Activated naive CD4-positive, alpha-beta T cell (primary cell): ENCODE measurements at places on chromosomes 16 and 17.

GRCh38 chr17:39755554-39756379, 18.0 kb downstream of the GRB7 start:
- peak; percentile 43 for DNase-seq

GRCh38 chr16:18041864-18042834, 294.4 kb downstream of the NPIPA8 start:
- no peak for DNase-seq

DNA sequence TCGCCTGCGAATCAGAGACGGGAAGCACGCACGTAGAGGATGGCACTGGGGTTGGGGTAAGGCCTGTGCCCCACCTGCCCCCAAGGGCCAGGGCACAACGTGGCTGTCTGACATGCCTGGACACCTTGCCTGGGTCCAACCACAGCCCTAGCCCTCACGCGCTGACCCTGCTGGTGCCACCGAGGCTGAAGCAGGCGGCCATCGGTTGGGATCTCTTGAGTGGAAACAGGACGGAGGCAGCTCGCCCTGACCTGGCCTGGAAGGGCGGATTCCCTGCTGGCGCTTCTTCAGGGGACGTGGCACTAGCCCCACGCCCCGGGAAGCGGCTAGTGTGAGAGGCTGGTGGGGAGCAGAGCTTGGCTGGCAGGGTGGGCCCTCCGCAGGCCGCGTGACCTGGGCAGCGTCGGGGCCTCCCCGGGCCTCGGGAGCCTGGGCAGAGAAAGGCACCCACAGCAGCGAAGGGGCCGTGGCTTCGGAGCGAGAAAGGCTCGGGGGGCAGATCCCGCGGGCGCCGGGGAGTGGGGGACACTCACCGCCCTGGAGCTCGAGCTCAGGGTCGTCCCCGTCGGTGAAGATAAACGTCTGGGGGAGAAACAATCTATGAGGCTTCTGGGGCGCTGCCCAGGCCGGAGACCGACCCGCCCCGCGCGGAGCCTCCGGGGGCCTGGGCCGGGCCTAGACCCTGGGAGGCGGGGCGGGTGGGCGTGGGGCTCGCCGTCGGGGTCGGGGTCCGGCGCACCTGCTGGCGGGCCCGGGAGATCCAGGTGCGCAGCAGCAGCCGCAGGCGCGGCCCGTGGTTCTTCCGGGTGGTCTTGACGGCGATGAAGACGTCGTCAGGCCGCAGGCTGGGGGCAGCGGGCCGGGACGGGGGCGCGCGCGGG, 610 bp downstream of the RFNG start:
- DNase-seq = no peak

DNA sequence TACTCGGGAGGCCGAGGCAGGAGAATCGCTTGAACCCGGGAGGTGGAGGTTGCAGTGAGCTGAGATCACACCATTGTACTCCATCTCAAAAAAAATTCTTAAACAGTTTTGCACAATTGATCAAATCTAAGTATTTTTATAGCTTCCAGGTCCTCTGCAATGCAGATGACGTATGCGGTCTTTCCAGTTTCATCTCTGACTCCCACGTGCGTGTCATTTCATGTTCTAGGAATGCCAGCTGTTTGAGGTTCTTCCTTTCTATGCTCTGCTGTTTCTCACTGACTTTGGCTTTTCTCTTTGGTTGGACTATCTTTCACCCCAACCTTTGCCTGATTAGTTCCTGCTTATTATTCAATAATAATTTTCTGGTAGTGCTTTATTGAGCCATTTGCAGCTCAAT, 16.2 kb downstream of the CHP2 start:
- no peak for DNase-seq

DNA sequence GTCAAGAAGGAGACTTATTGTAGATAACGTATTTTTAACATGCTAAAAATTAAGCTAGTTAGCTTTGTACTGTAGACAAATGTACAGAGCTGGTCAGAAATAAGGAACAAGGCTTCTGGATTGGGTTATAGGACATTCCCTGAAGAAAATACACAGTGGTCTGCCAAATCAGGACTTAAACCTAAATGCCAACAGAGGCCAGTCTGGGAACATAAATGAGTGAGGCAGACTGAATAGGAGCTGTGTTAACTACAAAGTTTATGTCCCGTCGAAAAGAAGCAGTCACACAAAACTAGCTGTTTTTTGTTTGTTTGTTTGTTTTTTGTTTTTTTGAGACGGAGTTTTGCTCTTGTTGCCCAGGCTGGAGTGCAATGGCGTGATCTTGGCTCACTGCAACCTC, 120.4 kb upstream of the C17orf78 start:
- no peak for DNase-seq

- DNase-seq = no peak
Measured at GRCh38 chr16:89120921-89121351, 27.3 kb downstream of the ACSF3 start.

DNA sequence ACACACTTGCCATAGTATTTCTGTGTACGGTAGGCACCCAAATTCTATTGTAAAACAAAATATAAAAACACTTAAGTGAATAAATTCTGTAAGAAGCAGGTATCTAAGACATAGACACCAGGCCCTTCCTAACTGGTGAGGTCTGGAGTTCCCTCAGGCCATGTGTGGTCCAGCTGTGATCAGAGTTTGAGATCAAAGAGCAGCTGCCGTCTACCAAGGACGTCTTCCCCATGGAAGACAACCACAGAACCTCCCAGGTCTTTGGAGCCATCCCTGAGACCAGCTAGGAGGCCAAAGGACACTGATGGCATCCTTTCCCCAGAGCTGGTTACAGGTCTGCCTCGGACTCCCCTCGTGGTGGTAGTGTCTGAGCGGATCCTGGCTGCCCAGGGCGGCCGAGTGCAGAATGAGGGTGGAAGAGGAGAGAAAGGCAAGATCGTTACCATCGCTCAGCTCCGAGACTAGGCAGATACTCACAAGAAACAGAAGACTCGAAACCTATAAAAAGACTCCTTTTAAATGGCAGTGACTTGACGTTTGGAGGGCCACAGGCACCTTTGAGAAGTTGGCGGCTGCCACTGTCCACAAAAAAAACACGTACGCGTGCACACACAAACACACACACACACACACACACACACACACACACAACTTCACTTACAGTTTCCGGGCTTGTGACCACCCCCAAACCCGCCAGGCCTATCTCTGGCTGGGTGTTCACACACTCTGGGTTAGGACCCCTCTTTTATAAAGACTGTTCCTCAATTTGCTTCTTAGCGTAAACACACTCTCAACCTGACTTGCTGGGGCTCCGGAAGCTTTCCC, 7.5 kb downstream of the TIMP2 start:
- no peak for DNase-seq

DNA sequence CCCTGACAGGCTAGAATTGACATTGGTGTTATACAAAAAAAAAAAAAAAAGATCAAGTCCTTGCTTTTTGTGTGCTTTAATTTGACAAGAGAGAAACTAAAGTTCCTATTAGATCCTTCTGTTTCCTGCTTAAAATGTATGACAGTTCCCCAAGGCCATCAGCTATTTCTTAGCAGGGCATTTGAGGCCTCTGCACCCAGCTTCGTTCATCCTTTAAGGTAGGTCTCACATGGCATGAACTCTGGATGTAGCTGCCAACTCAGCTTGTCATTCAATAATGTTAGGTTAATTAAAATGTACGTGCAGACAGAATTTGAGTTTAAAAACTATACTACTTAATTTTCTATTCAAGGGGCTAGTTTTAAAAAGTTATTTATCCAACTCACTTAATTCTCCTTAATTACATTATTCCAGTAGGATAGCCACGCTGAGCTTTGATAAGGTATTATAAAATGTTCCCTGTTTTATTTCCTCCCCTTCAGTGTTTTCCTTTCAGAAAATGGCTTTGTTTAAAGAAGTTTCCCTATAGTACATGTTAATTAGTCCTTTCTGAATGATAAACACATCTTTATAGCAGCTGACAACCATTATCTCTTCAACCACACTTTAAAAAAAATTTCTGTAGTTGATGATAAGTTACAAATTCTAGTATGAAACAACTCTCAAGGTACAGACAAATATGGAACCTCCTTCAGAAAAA, 1.2 kb upstream of the RFFL start:
- DNase-seq = no peak

DNA sequence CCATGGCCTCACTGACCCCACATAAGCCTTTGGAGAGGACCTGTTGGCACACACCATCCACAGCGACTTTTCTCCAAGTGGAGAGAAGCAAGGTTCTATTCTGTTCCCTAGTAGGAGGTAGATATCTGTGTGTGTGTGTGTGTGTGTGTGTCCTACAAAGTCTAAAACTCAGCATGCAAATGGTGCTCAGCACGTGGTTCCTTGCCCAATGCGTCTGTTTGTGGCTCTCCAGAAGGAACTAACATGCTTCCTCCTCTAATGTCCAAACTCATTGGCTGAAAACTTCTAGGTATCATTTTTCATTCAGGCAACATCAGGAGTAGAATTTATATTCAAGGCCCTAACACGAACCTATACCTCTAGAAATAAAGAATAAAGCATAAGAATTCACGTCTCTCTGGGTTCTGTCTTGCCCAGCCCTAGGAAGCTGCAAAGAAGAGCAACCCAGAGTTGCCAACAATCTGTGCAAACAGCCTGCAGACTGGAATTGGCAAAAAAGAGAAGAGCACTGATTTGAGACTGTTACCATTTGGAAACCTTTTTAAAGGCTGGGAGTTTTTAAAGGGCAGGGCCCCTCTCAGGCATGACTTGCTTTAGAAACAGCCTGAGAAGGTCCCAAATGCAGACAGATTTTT, 25.5 kb downstream of the MAP3K14 start:
- DNase-seq = no peak

DNA sequence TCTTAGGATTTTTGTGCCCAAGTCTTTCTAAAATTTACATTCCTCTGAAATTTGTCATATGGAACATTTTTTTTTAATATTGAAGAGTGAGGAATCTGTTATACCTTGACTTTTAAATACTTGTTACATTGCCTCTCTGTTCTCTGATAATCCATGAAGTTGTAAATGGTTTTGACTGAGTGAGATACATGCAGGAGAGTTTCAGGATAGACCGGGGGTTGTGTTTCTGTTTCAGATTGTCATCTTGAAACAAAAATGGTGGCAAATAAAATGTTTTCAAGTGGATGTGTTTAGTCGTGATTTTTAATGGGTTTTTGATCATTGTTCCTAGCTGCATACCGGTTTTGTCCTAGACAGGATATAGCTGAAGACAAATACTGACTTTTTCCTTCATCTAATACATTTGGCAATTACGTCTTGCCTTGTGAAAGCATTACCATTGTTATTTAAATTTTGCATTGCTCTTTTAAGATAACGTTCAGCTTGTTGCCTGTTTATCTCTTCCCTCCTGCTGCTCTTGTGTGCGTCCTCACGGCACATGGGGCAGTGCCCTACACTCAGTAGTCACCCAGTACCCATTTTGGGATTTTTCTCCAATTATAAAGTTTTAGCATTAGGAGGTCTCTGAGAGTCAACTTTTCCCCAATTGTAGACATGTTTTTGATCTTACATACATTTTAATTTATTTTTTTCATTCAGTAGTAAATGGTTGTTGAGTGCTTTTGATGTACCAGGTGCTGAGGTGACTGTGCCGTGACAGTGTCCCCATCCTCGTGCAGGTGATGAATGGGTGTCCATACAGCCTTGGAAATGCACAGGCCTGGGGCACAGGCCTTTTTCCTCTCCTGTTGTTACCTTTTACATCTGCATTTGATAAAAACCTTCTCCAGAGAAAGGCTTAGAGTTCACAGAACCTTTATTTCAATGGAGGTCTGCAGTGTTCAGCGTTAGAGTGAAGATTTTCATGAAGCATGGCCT, 169.9 kb downstream of the MSI2 start:
- no peak for DNase-seq

- no peak for DNase-seq
Measured at GRCh38 chr17:82590881-82591539, 57.2 kb downstream of the WDR45B start.

- DNase-seq = no peak
Measured at GRCh38 chr17:32813021-32813420, 63.9 kb downstream of the MYO1D start.

DNA sequence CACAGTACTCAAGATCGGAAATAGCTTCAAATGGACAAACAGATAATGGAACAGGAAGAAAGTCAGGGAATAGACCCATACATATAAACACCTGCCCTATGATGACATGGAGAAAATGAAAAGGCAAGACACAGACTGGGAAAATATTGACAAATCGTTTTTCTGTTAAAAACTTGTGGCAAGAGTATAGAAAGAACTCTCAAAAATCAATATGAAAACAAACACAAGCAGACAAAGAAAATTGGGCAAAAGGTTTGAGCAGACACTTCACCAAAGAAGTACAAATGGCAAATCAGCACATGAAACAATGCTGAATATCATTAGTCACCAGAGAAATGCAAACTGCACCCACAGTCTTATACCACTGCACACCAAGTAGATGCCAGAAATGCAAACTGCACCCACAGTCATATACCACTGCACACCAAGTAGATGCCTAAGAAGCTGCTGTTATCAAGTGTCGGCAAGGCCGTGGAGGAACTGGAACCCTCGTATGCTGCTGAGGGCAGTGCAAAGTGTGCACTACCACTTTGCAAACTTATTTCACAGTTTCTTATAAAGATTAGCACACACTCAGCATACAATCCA, 123.5 kb upstream of the CHMP6 start:
- no peak for DNase-seq

GRCh38 chr16:69513180-69513966, 52.4 kb upstream of the NFAT5 start:
- DNase-seq = no peak

- no peak for DNase-seq
Measured at GRCh38 chr16:68793401-68793857, 49.9 kb upstream of the TANGO6 start.

- DNase-seq = no peak
Measured at GRCh38 chr16:52932321-52932720, 120.4 kb downstream of the CHD9NB start.

- no peak for DNase-seq
Measured at GRCh38 chr16:48194828-48195556, 39.2 kb upstream of the ABCC12 start.

DNA sequence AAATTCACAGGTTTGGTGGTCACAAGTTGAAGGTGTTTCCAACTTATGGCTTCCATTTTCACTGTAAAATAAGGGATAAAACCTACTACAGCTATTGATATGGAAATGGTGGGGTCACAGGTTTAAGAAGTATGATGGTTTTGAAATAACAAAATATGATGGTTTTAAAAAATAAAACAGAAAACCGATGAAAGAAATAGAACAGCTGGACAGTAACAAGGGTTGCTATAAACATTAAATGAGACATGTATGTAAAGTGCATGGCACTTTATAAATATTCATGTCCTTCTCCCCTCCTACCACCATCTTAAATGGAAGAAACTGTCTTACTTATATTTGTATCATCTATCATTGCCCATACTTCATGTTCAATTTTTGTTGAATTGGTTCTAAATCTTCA, 31.3 kb downstream of the ASPA start:
- DNase-seq = no peak

DNA sequence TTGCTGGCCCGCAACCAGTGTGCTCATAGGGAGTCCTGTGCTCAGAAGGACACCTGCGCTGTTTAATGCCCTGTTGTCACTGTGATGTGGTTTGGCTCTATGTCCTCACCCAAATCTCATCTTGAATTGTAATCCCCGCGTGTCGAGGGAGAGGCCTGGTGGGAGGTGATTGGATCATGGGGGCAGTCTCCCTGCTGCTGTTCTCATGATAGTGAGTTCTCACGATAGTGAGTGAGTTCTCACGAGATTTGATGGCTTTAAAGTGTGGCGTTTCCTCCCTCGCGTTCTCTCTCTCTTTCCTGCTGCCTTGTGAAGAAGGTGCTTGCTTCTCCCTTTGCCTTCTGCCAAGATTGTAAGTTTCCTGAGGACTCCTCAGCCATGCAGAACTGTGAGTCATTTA, 66.8 kb downstream of the AKAP1 start:
- no peak for DNase-seq

- DNase-seq = no peak
Measured at GRCh38 chr16:22641131-22641628, 130.5 kb downstream of the NPIPB5 start.

GRCh38 chr16:85469929-85470590, 143.1 kb upstream of the GSE1 start:
- no peak for DNase-seq
